Urothelium cell line (cell line): ENCODE measurements at places on chromosomes 12 and 14.

DNA sequence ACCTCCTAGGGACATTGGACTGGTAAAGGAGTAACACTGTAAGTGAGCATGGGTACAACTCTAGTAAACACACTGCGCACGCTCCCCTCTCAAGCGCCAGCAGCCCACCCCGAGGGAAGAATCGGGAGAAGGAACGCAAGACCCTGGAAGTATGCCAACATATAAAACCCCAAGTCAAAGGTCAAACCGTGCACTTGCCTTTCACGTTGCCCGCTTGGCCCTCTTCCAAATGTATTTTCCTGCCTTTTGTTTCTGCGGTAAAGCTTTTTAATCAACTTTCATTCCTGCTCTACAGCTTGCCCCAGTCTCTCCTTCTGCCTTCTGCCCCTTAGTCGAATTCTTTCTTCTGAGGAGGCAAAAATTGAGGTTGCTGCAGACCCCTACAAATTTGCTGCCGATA, 17.6 kb upstream of the CHST11 start:
- DNase-seq, result no peak

GRCh38 chr12:91965781-91966180, 179.9 kb downstream of the BTG1 start:
- no peak for DNase-seq

DNA sequence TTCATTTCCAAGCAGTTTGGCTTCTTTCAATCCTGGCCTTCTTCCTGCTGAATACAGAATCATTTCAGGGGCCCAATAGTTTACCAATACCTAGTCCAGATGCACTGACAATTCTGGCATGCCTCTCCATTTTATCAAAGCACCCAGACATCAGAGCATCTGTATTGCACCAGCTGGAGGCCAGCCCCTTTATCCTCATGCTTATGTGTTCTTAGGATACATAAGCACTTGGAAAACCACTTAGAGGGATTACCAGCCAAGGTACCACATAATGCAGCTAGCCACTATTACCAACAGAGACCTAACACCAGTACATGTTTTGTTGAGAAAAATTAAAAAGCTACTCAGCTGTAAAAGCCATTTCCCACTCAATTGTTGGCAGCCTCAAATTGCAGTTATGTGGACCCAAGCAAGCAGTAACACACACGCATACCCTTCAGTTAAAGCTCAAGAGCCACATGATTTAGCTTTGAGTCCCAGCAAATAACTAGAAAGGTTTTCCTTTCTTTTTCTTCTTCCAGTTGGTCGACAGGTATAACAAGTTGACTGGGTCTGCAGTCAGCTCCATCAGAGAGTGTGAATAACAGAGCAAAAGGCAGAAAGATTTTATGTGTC, 263.8 kb downstream of the DIO2 start:
- DNase-seq, result no peak

GRCh38 chr12:80763874-80764273, 47.2 kb downstream of the MYF5 start:
- DNase-seq, result peak; percentile 17

- no peak for DNase-seq
Measured at GRCh38 chr14:42687421-42687820, 1080.7 kb downstream of the LRFN5 start.

DNA sequence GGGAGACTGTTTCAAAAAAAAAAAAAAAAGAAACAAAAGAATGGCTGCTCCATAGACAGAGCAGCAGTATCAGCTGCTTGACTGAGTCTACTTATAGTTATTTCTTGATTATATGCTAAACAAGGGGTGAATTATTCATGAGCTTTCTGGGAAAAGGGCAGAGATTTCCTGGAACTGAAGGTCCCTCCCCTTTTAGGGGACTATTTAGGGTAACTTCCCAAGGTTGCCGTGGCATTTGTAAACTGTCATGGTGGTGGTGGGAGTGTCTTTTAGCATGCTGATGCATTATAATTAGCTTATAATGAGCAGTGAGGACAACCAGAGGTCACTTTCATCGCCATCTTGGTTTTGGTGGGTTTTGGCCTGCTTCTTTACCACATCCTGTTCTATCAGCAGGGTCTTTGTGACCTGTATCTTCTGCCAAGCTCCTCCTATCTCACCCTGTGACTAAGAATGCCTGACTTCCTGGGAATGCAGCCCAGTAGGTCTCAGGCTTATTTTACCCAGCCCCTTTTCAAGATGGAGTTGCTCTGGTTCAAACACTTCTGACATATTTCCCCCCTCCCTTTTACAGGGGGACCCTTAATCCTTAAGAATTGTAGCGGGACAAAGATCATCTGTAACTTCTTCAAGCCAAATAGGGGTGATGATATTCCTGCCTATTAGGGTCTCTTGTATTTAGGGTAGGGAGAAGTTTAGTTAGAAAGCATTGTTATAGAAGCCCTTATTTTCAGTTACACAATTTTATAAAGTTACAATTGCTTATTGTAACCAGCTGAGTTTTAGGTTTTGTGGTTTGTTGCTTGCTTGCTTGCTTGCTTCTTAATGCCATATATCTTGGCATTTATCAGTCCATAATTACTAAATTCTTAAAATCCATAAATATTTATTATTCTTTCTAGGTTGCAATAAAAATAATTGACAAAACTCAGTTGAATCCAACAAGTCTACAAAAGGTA, 42.5 kb downstream of the MARK3 start:
- no peak for DNase-seq

- no peak for DNase-seq
Measured at GRCh38 chr14:60189923-60190840, 25.0 kb upstream of the DHRS7 start.

GRCh38 chr14:96989306-96989705, 192.1 kb downstream of the VRK1 start:
- DNase-seq, result no peak

DNA sequence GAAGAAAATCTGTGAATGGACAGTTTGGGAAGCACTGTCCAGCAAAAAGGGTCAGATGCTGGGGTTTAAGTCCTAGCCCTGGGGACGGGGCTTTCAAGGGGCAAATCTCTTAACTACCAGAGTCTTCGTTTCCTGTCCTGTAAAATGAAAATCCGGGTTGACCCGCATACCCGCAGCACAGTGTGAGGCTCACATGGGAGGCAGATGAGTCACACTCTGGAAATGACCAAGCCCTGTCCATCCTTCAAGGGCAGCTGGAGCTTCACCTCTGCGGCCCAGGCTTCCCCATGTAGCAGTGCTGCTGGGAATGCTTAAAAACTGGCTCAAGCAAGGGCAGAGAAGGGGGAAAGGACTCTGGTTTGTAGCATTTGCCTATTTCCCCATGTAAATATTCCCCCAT, 19.0 kb downstream of the FAM181A start:
- no peak for DNase-seq

- no peak for DNase-seq
Measured at GRCh38 chr12:26212988-26213387, 17.6 kb downstream of the SSPN start.
